ENCODE measurements at places on chromosomes 13 and 19. TPM values are rescaled to one million over a fixed set of nuclear protein-coding genes. Genes with fewer than 3 reads are reported as not detected.

DNA sequence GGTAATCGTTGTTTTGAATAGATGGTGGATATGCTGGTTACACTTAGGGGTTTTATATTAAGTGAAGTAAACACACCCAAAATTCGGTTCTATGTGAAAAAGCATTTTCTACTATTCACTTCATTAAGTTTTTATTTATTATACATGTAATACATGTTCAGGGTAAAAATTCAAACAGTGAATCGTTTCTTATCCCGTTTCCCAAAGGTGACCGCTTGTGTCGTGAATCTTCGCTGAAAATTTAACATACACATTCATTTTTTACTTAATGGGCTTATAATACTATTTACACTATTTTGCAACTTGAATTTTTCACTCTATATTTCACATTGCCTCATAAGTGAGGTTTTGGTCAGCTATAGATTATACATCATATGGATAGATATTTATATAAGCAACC, 24.5 kb downstream of the IPO5 start:
- no peak for DNase-seq

GRCh38 chr13:29571876-29572570, 23.5 kb downstream of the SLC7A1 start:
- DNase-seq, result no peak

DNA sequence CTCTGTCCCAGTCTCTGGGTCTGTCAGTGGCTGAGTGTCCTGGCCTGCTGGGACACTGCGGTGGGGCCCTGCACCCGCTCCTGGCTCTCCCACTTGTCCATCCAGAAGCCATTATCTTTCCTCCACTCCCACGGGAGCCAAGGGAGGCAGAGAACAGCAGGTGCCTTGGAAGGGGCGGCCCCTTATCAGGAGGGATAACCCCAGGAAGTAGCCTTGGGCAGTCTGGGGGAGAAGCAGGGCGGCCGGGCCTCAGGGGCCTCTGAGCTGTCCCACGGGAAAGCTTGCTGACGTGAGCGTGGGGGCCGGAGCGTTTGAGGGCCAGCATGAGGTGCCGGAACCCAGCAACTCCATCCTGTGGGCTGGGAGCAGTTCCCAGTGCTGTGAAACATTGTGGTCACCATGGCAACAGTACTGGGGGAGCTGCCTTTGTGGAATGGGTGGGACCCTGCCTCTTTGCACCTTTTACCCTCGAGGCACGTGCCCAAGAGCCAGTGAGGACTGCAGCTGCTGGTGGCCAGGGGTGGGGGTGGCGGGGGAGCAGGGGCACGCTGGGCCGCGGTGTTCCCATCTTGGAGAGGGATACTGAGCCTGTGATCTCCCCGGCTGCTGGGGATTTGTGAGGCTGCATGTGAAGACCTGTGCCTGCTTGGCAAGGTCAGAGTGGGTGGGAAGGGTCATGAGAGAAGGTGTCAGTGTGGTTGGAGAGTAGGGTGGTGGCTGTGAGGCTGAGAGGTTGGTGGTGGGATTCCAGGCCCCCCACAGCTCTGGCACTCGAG, 20.9 kb downstream of the KLHL26 start:
- no peak for DNase-seq

- no peak for DNase-seq
These were observed 5.6 kb downstream of the C5AR1 start for GRCh38 chr19:47315125-47315821.

The SGCG gene
- not detected for total RNA-seq

DNA sequence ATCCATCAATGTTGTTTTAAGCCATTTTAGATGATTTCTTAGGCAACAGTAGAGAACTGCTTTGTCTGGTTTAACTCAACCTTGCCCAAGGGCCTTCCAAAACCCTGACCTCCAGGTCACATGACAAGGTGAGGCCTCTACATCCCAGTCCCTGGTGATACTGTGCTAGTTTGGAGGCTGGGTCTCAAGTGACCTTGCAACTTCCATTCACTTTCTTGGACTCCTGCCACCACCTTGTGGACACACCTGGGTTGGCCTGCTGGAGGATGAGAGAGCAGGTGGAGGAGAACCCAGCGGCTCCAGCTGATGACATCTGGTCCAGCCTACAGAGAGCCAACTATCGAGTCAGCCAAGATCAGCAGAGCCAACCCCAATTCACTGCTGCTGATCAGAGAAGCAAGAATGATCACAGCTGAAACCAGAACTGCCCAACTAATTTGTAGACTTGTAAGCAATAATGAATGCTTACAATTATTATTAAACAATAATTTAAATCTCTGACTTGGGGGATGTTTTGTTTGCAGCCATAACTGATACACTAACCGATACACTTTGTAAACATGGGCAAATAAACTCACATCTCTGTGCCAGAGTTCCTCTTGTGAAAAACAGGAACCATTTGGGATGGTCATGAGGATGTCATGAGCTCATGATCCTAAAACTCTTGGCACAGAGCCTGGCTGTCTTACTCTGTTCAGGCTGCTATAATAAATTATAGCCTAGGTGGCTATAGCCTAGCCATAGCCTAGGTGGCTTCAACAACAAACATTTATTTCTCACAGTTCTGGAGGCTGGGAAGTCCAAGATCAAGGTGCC, 11.5 kb downstream of the FAM187B start:
- DNase-seq, result peak; percentile 32

- no peak for DNase-seq
These were observed 193.3 kb downstream of the PCDH9 start for GRCh38 chr13:67036699-67037457.

GRCh38 chr13:80052286-80052685, 288.6 kb downstream of the SPRY2 start:
- no peak for DNase-seq

DNA sequence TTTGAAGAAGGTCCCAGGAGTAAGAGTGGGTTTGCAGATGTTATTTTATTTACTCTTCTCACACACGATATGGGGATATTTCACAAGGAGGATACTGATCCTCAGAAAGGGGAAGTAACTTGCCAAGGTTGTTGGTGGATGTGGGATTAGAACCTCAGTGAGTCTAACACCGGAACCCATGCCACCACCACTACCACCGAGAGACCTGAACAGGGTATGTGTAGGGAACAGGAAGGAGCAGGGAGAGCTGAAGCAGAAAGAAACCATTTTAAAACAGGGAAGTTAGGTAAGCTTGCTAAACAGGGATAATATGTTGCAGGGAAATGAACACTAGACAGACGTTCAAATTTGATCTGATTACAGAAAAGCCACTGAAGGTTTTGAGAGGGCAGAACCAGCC, 11.6 kb upstream of the CEACAM3 start:
- no peak for DNase-seq

- DNase-seq, result no peak
These were observed 2.7 kb upstream of the ZFP82 start for GRCh38 chr19:36420961-36421748.

- DNase-seq, result no peak
These were observed 7.5 kb downstream of the CCNE1 start for GRCh38 chr19:29819300-29819699.

DNA sequence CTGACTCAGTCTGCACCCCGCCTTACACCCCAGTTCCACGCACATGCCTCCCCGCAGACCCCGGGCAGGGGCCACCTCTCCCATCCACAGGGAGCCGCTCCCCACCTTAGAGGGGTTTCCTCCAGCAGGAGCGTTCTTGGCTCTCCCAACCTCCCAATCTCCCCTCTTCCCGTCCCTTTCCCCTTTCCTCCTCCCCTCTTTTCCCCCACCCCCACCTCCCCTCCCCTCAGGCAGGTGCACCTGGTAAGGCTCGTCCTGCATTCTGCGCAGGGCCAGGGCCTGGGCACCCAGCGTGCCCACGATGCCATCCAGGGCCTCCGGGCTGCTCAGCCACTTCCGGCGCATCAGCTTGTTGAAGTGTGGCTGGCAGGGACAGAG, 27.3 kb downstream of the EXOC3L2 start:
- DNase-seq, result no peak

The PRR22 gene
- 19.9 TPM for total RNA-seq

- no peak for DNase-seq
These were observed 108.4 kb upstream of the NBEA start for GRCh38 chr13:34833562-34834182.

The UBL5 gene
- total RNA-seq, result 323 TPM

The HNRNPM gene
- 486 TPM for total RNA-seq

- no peak for DNase-seq
These were observed 29.6 kb upstream of the DOCK9 start for GRCh38 chr13:99007414-99007986.

DNA sequence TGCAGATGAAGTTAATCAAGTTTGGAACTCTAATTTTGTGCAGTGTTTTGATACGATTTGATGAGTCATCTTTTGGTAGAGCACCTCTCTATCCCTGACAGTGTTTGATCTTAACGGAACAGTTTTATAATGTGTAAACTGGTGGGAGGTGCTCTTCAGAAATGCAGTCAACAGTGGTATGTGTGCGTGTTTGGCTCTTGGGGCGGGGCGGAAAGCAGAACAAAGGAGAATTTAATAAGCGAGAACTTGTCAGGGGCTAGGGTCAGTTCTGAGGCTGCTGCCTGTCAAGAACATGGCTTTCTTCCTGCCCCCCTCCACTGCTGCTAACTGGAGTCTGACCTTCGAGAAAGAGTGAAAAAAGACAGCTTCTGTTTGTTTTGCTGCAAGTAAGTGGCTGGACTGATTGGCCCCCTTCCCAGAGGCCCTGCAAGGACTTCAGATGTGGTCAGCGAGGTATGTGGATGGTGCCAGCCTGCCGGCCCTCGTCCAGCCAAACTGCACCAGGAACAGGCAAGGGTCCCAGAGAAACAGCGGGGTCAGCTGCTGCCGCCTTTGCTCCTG, 40.8 kb downstream of the BBC3 start:
- DNase-seq, result peak; percentile 56

The PTGER1 gene
- not detected for total RNA-seq

The PCSK4 gene
- total RNA-seq, result 0.46 TPM

The TRPC4 gene
- total RNA-seq, result not detected

DNA sequence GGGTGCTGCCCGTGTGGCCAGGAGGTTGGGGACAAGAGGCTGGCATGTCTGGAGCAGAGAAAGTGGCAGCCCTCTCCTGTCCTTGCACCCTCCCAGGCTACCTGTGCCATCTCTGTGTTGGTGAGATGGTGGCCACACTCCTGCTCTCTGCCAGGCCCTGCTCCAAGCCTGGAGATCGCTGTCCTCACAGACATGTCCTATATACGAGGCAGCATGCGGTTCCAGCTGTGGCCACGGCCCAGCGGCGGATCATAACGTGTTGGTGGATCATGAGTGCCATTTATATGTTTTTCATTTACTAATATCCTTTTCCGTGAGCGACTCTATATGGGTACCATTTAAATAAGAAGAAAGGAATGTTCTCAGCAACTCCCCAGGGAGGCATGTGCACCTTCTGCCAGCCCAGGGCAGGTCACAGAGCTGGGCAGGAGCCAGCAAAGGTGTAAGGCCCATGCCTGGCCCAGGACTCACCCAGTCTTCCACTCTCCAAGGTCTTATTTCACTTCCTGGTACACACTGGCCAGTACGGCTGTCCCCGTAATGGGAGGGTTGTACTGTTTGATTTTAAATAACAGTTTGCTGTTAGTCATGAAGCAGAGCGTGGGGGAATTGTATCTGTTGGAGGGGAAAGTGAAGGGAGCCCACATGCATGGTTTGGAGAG, 47.2 kb upstream of the LDLR start:
- DNase-seq, result no peak

DNA sequence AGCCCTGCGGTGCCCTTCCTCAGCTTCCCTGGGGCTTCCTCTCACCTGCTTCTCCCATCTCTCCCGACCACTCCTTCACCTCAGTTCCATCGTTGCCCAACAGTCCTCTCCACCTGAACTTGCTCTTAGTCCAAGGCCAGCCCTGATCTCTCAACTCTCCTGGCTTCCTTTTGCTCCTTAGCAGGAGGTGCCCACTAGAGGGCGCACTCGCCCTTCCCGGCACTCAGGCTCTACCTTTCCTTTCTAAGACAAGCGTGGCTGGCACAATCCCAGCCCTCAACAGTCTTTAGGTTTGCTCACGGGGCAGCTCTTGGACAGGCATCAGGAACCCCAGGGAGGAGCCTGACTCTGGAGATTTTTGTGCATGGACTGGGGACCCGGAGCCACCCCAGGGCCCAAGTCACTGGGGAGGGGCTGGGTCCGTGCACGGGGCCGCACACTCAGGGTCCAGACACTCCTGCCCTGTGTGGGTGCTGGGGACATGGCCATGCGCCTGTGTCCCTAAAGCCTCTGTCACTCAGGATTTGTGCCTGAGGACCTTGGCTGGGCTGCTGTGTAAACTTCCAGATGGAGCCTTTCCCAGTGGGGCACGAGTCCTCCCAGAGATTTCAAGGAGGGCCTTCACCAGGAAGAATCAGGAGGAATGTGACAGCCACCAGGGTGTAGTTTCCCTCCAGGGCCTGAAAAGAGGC, 12.1 kb upstream of the CEACAM8 start:
- DNase-seq, result peak; percentile 37

DNA sequence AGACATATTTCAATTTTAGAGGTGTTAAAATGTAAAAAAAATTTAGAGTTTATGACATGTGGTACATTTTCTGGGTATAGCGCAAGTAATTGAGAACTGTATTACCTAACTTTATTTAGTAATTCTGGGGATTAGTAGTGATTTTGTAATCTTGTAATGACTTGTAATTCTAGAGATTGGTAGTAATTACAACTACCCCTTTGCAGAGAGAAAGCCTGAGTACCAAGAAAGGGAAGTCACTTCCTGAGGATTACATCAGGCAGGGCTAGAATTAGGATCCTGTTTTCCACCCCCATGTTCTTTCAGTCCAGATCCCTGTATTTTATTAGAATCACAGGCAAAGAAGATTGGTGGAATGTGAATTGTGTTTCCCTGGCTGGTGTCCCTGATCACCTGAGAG, 274.9 kb downstream of the KCNRG start:
- DNase-seq, result no peak

The IZUMO1 gene
- not detected for total RNA-seq

DNA sequence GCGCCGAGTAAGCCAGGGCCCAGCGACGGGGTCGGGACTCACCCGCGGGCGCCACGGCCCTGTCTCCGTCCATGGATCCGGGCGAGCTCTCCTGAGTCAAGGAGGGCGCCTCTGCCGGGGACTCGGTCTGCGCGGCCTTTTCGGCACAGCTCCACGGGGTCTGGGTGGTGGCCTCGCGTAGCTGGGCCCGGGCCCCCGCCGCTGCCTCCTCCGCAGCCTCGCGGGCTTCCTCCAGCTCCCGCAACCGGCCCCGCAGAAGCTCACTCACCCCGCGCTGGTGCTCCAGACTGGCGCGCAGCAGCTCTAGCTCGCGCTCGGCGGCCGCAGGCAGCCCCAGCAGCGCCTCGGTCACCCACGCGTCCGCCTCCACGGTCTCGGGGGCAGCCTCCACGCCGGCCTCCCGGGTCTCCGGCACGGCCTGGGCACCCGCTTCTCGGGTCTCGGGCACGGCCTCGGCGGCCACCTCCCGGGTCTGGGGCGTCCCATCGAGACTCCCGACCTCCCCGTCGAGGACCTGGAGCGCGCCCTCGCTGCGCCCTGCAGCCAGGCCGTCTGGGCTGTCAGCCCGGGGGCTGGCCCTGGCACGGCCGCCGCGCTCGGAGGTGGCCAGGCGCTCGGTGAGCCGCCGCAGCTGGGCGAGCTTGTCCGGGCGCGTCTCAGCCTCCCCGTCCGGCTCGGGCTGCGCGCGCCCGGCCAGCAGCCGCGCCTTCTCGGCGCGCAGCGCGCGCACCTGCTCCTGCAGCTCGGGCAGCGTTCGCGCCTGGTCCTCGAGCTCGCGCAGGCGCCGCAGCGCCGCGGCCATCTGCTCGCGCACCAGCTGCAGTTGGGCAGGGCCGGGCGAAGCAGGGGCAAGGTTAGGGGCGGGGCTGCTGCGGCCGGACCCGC, 8.4 kb downstream of the KANK3 start:
- no peak for DNase-seq

- no peak for DNase-seq
These were observed 1.4 kb downstream of the GPX4 start for GRCh38 chr19:1105008-1105872.
